ENCODE measurements at places on chromosomes 1 and 21.

GRCh38 chr1:204357551-204358490 is 1.9 kb downstream of the PLEKHA6 start:
- DNase-seq = peak; percentile 68

DNA sequence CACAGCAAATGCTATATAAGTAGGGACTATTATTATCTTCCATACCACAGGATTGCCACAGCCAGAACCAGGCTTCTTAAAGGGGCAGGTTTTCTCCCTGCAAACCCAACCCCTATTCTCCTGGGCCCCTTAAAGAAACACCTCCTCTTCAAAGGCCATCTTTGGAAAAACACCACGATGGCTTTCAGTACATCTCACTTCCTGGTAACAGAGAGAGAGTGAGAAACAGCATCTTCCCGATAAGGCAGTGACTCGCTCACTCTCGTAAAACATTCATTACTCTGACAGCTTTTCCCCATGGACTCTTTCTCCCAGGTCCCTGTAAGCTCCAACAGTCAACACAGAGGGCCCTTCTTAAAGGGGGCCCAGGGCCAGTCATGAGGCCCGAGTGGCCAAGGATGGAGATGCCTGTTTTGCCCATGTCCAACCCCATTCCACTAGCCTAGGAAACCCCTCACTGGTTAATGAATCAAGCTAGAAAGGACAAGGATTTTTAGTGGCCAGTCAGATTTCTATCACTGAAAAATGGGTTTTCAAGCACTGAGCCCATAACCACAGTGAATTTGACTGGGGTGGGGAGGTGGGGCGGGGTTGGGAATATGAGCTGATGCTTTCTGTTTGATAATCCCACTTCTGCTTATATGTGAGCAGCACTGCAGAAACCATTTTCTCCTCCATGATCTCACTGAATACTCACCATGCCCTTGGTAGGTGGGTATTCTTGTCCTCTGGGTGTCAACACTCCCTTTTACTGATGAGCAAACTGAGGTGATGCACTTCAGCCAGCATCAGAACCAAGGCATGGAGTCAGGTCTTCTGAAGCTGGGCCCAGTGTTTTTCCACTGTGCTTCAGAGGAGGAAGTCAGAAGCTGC is 3.6 kb upstream of the NAV1 start:
- no peak for DNase-seq

DNA sequence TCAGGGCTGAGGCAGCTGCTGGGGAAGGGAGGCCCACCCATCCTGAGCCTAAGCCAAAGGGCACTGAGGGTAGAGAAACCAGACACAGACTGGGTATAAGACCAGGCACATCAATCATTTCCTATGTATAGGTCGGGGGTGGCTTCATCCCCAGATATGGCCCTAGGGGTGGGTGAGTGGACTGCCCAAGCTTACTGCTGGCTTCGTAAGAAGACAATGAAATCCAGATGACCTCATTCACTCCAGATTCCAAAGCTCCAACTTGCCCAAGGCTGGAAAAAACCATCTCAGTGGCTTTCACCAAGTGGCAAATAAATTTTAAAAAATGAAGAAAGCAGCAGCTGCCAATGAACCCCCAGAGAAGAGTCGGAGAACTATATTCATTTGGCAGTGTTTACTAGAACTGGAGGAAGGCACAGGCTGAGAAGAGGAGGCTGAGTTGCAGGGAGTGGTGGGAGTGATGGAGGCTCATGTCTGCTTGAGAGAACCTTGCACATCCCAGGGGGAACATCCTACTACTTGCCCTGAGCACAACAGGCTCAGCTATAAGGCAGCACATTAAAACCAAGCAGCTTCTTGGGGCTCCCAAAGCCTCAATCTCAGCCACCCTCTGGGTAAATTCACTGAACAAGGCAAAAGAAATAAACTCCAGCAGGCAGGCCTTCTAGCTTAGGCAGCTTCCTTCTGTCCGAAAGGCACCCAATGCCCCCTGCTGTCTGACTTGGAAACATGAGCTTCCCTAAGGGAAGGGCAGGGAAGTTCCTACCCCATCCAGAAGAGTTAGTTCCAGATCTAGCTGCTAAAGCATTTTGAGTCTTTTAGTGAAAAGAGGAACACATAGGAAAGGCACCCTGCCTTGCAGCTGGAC is 14.1 kb downstream of the PEA15 start:
- DNase-seq = peak; percentile 38

- DNase-seq = no peak
Observed at GRCh38 chr1:227490001-227490400, 73.4 kb upstream of the ZNF678 start.

DNA sequence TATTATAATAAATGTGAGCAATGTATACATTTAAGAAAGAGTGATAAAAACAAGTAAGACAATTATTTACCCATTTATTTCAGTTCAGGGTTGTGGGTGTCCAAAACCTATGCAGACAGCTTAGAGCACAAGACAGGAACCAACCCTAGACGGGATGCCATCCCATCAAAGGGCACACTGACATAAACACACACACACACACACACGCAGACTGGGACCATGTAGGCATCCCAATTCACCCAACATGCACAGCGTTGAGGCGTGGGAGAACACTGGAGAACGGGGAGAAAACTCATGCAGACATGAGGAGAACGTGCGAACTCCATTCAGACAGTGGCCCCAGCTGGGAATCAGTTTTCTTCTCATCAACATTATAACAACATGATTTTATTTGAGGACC is 274.7 kb downstream of the USP25 start:
- DNase-seq = no peak

DNA sequence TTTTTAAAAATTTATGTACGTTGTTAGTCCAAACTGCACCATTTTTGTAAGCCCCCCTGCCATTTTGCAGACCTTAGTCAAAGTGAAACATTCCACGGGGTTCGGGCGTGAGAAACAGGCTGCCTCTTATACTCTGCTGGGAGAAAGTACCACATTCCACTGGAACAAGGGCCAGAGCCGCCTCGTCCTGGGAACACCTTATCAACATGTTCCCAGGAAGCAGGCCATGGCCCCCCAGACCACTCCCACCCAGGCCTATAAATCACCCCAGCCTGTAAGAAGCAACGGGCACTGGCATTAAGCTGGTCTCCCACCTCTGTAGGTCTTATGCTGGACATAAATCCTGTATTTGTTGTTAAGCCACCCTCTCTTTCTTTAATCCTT is 854 bp upstream of the ZRANB2 start:
- no peak for DNase-seq

DNA sequence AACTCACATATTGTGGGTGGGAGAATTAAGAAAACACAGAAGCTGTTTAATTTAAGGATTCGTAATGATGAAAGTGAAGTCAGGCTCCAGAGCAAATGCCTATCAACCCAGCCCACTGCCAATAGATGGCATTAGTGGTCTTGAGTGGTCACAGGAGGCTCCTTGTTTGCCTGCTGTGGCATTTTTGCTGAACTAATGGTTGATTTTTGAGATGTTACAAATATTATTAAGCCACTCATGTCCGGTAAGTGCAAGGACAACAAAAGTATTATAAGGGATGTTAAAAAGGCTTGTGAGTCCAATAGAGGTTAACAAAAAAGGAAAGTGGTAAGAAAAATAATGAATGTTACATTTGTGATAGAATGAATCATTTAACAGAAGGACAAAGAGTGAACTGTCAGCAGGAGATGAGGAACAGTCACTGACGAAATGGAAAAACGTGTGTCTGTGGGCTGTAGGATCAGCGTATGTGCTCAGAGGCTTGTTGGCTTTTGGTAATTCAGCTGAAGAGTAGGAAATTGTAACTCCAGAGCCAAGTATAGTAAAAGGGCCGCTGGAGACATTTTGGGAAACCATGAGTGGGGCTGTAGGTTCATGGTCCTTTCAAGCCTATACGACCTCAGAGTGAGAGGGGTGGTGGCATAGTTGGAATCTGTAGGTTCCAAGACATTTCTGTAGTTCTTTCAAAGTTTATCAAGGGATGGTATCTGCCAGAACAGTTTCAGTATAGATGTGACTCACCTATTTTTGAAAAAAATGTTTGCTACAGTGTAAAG is 11.2 kb downstream of the SFT2D2 start:
- no peak for DNase-seq

DNA sequence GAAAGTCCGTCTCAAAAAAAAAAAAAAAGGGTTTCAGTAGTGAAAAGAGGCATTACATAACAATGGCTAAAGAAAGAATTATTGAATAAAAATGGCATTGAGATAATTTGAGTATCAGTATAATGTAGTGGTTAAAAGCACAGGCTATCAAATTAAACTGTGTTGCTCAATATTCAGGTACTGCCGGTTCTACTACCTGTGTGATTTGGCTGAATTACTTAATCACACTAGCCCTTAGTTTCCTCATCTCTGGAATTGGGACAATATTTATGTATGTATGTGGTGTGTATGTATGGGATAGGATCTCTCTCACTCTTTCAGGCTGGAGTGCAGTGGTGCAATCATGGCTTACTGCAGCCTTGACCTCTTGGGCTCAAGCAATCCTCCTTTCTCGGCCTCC is 56.1 kb upstream of the TEKT2 start:
- no peak for DNase-seq

- no peak for DNase-seq
Observed at GRCh38 chr1:109785446-109786111, 21.9 kb upstream of the EPS8L3 start.

DNA sequence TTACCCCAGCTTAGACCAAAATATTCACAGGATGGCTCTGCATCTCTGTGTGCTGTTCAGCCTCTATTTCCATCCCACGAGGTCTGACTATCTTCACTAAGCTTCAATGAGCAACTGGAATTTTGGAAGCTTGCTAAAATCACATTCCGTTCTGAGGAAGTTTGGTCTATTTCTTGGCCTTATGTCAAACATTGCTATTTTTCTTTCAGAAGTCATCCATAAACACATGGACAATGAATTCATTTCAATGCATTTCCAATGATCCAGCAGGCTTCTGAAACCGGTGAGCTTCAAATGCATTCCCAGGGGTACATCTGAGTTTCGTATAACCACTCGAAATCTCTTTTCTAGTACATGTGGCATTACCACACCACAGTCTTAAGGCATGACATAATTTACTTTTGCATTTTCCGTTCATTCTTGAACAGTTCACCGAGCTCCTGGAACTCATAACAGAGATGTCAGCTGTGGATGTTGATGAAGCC is 294.1 kb upstream of the KAZN start:
- no peak for DNase-seq

- DNase-seq = peak; percentile 63
Observed at GRCh38 chr1:36155408-36156328, at the start of gene MAP7D1. Gene MAP7D1 (plus strand): TSS chr1:36156160. CDS start chr1:36156418, 258 bp downstream.

DNA sequence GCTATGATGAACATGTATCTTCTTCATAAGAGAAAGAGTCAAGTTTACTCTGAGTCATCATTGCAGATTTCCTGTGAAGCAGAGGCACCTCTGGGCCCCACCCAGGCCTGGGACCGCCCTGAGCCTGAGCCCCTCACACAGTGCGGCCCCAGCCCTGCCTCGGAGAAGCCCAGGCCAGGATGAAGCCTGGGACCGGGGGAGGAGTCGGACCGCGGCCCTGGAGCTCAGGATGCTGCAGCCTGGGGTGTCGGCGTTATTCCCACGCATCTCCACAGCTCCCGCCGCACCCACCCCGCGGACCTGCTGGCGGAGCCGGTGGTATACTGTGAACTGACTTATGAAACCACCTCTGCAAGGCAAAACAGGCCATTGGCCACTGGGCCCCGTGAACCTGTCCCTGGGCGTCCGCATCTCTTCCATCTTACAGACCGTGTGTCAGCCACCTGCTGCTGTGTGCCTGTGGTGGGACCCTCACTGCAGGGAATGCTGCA is 2.4 kb upstream of the COL6A1 start:
- DNase-seq = no peak

- no peak for DNase-seq
Observed at GRCh38 chr1:34290831-34291230, 114.1 kb downstream of the C1orf94 start.

DNA sequence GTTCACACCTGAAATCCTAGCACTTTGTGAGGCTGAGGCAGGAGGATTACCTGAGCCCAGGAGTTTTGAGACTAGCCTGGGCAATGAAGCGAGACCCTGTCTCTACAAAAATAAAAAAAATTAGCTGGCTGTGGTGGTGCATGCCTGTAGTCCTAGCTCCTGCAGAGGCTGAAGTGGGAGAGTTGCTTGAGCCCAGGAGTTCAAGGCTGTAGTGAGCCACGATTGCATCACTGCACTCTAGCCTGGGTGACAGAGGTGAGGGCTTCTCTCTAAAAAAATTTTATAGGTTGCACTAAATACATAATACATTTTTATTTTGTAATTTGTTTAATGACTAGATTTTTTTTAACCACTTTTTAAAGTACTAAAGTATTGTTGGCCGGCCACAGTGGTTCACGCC is 6.1 kb downstream of the PARK7 start:
- DNase-seq = no peak

- DNase-seq = no peak
Observed at GRCh38 chr1:204417074-204417997, 5.7 kb upstream of the PPP1R15B start.

DNA sequence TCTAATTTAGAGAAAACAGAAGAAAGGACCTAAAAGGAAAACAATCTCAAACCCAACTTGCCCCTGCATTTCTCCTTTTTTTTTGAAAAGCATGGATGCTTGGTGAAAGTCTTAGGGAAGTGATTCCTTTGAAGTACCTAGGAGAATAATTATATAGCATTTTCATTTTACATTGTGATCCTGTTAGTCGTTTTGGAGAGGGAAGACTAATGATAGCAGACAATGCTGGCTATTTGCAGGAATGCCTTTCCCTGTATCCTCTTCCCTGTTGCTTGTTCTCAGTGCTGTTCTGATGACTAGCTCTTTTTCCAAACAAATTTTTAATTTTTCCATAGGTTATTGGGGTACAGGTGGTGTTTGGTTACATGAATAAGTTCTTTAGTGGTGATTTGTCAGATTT is 53.9 kb downstream of the LAMC1 start:
- DNase-seq = no peak

GRCh38 chr1:97352936-97353382 is 567.9 kb downstream of the DPYD start:
- no peak for DNase-seq

GRCh38 chr1:40161888-40162397 is 756 bp downstream of the RLF start:
- no peak for DNase-seq

- DNase-seq = no peak
Observed at GRCh38 chr1:240844486-240844885, 232.5 kb upstream of the GREM2 start.

DNA sequence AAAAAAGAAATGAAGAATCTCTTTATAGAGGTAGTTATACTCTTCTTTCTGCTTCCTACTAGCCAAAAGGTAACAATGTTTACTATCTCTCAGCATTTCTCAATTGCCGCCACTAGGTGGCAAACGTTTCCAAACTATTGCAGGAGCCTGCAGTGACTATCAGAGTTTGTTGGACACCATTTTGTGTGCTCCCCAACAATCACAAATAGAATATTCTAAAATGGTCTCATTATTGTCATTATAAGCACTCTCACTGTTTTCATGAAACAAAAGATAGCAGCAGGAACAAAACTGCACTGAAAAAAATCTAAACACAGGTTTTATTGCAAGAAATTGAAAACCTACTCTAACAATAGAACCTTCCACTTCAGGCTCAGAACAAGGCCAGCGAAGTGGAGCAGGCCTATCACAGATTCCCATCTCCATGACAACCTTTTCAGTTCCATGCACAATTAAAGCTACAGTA is 83.9 kb upstream of the PLPPR4 start:
- peak; percentile 63 for DNase-seq
